HL-60 (cell line): ENCODE measurements at places on chromosomes 12 and 14.

DNA sequence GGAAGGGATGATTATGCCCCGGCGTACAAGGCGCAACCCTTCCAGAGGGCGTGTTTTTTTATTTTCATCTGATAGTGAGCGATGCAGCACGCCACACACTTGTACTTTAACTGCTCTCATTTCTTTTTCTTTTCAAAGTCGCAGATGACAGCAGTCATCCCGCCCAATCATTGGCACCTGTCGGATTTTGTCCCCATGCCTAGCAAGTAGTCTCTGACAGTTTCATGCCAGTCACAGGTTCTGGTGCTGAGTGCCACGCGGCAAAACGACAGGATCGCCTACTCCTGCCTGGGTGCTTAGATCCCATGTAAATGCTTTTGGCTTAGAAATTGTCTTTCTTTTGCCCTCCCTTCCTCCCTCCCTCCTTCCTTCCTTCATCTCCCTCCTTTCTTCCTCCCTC is 117.7 kb downstream of the GLT1D1 start:
- DNase-seq: no peak

GRCh38 chr14:89654998-89655397 is 238.0 kb upstream of the FOXN3 start:
- DNase-seq: no peak

DNA sequence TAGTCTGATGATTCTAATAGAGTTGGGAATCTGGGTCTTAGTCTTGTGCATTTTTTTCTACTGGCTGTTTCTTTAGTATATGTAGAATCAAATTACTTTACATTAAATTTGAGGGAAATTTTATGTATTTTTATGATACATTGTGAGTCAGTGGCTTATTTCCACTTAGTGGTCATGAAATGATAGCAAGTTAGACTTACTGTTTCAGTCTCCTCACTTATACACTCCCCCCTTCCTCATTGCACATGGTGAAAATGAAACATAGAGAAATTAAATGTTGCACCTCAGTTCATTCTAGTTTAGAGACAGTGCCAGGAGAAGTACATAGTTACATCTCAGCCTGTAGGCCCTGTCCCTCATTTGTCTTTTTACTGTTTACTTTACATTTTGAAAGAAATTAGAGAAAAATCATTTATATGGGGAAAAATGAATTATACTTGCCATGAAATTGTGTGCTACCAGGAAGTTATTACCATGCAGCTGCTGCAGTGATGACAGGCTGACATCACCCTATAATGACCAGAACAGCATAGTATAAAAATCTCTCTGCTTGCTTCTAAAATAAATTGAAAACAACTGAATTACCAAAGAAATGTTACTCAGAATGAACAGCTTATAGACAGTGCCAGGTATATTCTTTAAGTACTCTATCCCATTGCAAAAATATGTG is 113.2 kb downstream of the TRMT5 start:
- no peak for DNase-seq

DNA sequence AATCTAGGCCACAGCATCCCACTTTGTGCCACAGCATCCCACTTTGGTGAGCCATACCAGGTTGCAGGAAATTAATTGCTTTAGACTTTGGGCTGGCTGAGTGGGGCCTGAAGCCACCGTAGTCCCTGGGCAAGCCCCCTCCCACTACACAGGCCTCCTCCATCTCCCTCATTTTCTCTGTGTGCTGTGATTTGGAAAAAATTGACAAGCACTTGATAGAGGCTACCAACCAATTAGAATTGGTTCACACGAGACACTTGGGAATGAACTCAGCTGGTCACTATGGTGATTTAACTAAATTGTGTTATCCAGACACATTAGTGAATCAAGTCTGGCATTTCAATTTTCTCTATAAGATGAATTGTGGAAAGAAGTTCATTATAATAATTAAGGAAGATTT is 481.1 kb downstream of the DIO2 start:
- DNase-seq: no peak

- DNase-seq: no peak
Measured at GRCh38 chr14:20143911-20144310, 5.3 kb downstream of the OR4N5 start.

DNA sequence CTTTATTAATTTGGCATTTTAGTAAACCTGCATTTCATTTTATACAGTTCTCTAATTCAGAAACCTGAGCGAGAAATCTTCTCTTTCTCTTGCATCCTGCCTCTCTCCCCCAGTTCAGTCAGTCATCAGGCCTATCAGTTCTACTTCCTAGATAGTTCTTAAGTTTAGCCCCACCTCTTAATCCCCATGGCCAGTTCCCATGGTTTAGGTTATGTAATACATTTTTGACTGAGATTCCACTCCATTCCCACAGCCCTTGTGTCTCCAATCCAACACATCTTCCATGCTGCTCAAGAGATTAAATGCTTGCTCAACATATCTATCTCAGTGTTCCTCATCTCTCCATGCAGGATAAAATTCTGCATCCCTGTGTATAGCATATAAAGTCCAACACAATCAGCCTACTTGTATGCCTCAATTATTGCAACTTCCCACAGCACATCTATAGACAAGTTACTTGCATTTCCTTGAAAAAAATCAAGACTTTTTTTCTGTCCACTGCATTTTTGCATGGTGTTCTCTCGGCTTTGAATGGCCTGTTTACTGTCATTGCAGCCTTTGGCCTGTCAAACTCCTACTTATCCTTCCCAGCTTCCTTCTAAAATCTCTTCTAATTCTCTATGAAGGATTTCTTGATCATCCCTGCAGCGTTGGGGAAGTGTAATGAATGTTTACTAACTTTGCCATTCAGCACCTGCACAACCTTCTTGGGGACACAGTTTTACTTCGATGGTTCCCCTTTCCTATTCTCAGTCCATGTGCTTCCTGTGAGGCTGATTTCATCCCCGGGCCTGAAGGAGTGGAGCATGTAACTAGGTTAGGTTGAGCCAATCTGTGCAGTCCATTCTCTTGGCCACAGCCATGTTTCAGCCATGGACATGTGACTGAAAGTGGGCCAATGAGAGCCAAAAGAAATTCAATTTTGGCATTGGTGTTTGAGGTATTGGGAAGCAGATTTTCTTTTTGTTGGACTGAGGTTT is 80.8 kb downstream of the DACT1 start:
- no peak for DNase-seq
